ENCODE measurements at places on chromosomes 1 and 21.

DNA sequence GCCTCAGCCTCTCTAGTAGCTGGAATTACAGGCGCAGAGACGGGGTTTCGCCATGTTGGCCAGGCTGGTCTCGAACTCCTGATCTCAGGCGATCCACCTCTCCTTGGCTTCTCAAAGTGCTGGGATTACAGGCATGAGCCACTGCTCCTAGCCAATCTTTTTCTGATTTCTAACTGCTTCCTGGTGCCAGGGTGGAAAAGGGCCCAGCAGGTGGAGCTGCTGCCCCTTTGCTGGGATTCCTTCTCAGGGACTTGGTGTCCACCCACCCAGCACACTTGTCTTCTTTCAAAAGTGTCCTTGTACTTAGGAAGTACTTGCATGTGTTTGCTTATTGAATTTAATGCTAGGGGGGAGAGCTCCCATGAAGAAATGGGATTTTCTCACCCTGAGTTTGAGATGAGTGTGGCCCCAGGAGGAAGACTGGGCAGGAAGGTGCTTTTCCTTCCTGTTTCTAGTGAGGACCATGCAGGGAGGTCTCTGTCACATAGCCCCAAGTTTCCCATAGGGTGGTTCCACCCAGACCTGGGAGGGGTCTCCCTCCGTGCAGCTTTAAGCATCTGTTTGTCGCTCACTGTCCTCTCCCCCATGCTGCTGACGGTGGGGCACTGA lies 14.2 kb downstream of the UTP11 start:
- no peak for DNase-seq

GRCh38 chr1:37085393-37085792 lies 51.1 kb upstream of the GRIK3 start:
- DNase-seq: no peak

DNA sequence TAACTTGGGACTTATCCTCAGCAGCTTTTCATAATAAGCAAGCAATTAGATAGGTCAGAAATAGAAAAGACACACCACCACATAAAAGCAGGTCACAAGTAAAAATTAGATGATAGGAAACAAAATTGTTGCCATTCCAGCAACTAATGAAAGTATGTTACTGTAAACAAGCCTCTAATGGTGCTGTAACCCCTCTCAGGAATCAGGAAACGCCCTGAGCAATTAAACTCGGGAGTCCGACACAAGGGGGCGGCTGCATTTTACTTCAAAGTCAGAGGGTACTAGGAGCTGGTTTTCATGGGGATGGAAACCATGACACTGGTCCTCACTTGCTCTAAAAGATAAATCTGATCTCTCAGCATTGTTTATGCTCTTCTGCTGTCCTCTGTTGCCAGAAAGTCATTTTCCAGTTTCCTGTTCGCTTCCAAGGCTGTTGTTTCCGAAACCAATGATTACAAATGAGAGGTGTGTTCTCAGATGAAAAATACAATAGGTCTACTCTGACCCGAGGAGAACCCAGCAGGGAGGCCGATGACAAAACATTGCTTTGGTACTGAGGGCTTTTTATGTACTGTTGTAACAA lies 93.4 kb downstream of the TGFBR3 start:
- no peak for DNase-seq

GRCh38 chr1:214398490-214398889 lies 117.5 kb downstream of the SMYD2 start:
- no peak for DNase-seq

DNA sequence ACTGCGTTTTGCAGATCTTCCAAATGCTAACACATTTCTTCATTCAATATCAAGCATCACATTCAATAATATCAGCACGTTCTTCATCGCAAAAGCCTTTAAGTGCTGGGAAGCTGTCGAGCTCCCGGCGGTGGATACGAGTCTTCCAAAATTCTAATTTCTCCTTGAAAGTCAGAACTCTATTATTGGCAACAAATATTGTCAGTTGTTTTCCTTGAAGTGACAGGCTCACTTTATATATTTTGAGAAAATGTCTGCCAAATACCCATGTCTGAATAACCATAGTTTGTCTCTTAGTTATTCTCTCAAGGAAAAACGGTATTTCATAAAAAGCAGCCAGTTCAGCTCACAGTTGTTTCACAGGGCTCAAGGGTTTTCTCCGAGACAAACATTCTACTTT lies 226.2 kb upstream of the C1orf174 start:
- no peak for DNase-seq

DNA sequence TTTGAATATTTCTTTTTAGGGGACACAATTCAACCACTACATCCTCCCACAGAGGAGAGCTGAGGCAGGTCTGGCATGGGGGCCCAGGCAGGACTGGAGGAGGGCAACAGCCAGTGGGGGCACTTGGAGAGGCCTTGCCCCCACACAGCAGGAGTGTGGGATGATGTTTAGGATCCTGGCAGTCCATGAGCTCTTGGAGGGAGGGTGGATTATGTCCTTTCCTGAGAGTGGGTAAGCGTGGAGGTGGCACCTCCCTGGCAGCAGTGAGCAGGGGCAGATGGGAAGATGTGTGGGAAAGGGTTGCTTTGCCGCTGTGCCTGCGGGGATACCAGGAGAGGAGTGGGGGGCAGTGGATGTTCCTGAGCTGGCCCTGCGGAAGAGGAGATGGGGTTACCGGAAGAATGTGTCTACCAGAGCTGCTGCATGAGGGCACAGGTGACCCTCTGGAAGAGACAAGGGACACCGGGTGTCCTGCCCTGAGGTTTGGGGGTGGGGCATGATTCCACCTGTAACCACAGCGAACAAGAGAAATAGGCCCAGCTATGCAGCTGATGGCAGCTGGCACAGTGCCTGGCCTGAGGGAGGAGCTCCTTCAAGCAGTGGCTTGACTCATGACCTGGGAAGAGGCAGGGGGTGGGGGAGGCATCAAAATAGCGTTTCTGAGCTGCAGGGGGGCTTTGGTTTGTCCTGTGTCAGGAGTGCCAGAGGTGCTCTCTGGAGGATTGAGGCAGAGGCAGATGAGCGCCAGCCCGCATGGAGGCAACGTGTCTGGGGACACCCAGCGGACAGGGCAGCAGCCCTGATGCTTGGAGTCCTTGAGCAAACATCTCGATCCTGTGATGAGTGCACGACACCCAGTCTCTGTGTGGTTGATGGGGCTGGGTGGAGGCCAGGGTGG lies 123.9 kb upstream of the TMPRSS2 start:
- no peak for DNase-seq

DNA sequence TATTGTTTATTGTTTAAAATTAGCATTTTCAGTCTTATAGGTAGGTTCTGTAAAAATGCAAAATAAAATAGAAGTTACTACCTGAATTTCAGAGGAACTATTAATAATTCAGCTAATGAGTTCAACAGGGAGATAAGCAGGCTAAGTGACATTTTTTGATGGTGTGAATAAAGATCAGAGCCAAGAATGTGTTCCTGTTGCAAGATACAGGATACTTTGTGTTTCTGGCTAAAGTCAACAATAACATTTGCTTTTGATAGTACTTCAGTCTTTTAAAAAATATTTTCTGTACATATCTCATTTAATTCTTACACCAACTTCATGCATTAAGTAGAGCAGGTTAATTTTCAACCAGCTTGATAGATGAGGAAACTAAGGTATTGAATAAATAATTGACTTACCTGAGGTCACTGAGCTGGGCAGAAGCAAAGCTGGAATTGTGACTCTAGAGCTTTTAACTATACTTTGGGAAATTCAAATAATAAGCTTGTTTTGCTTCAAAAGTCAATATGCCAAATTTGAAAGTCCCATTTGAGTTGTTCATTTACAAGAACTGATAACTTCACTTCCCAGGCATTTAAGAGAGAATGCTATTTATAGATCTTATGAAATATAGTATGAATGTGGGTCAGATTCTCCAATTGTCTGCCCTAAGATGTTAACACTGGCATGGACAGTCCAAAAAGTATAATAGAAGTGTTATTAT lies 6.0 kb downstream of the GORAB start:
- DNase-seq: no peak

DNA sequence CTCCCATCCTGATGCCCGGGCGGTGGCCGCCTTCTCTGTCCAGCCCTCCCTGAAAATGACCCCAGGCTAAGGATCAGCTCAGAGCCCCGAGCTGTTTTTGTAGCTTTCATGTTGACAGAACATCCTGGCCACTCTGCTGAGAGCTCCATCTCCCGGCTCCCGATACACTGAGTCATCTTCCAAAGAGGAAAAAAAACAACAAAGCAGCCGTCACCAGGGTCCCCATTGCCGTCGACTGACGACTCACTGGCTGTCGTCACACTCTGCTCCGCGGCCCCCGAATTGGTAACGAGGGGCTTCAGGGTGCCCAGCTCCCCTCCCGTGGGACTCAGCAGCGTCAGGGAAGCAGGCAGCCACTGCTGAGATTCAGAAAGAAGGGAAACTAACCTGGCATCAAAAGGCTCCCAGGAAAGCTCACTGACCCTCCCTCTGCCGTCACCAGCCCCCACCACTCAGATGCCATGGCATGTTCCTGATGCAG lies 67.2 kb downstream of the CD46 start:
- DNase-seq: no peak

DNA sequence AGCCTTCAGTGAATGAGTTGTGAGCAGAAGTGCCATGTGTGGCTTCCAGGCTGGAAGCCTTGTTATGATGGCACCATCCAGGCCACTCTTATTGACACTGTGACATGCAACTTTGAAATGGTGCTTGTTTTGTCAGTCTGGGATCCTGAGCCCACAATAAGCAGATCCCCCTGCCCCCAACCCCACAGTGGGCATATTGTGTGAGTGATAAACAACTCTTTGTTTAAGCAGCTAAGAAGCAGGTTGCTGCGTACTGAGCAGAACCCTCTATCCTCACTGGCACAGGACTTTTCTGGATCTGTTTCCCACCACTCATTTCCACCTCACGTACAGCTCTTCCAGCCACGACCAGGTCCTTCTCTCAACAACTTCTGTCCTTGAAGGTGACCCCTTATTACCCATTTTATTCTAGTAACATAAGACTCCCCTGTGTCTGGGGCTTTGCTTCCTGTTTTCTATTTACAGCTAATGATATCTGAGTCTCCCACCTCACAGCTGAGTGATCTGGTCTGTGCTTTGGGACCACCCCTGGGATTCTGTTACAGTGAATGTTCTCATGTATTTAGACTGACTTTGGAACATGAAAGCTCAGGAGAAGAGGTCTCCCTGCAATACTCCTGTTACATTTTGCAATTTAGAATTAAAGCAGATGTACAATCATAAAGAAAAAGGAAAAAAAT lies 375.5 kb downstream of the PCP4 start:
- no peak for DNase-seq

- no peak for DNase-seq
Observed at GRCh38 chr21:43936247-43936967, 71.4 kb downstream of the AGPAT3 start.

GRCh38 chr1:78070210-78070609 lies 24.4 kb downstream of the GIPC2 start:
- no peak for DNase-seq

All from activated gamma-delta T cell (primary cell).